Inflammatory macrophage treated with lipopolysaccharide for 4 hours (primary cell): ENCODE measurements at places on chromosomes 7 and 10.
A peak's percentile ranks its signal among the peaks of the same experiment; 100 is the strongest.

- peak; percentile 46 for DNase-seq
These were observed 23.0 kb downstream of the ASB15 start for GRCh38 chr7:123624527-123625183.

DNA sequence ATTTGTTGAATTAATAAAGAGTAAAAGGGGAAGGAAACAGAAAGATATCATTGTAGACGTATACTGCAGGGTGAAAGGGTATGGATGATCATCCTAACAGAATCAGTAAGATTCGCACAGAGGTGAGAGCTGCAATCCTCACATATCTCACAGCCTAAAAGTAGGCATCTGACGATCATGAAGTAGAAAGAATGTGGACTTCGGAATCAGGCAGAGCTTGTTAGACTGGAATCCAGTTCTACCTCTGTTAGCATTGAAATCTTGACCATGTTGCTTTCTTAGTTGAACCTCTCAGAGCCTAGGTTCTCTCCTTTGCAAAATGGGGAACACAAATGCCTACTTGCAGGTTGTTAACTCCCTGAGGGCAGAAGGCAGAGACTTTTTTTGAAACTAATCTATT lies 320.0 kb upstream of the C7orf33 start:
- DNase-seq = no peak

- DNase-seq = no peak
These were observed 32.4 kb upstream of the SVIL start for GRCh38 chr10:29667191-29667590.

DNA sequence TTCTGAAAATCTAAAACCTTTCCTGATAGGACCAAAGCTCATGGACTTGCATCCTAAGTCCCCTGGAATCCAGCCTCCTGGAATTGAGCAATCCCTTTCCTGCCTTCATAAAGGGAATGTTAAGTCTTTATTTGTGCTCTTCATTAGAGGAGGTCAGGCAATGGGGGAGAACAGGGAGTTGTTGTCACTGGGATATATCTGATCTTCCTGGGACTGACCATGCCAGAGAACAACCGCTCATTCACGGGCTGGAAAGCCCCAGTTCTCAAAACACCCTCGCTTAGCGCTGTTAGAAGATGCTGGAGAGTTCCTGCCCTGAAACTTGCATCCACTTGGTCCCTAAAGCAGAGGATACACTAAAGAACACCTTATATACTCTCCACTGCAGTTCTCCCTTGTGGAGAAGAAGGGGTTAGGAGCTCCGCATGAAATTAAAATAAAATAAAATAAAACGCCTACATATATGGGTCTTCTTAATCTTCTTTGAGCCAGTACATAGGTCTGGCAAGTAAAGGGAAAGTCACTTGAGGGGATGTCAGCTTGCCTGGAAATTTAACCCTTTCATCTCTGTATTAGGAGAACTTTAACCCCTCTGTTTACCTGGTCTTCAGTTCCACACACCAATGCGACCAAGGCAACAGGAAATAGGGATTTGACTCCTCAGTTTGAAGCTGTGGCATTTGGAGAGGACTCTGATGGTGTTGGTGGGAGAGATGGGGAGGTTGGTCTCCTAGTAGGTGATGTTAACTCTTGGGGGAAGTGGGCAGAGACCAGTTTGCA lies 1.2 kb downstream of the SORCS1 start:
- DNase-seq = no peak

DNA sequence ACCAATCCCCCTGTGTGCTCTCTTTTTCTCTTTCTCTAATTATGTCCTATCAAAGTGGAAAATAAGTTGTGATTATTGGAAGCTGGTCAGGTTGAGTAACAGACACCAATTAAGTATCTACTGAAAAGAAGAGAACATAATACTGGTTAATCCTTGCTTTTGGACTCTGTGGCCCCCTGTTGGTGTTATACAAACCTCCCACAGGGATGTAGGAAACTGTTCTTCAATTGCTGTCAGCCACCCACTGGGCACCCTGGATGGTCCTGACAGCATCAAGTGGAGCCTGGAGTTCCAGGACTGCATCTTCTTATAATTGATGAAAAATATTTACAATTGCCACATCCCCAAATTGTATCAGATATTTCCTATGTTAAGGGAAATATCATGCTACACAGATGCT lies 939.7 kb downstream of the KCNMA1 start:
- no peak for DNase-seq

GRCh38 chr7:83413424-83413823 lies 235.5 kb downstream of the SEMA3E start:
- no peak for DNase-seq

- no peak for DNase-seq
These were observed 138.2 kb downstream of the ADAM12 start for GRCh38 chr10:126250045-126250444.

GRCh38 chr10:108911814-108912541 lies 1011.3 kb downstream of the XPNPEP1 start:
- no peak for DNase-seq

DNA sequence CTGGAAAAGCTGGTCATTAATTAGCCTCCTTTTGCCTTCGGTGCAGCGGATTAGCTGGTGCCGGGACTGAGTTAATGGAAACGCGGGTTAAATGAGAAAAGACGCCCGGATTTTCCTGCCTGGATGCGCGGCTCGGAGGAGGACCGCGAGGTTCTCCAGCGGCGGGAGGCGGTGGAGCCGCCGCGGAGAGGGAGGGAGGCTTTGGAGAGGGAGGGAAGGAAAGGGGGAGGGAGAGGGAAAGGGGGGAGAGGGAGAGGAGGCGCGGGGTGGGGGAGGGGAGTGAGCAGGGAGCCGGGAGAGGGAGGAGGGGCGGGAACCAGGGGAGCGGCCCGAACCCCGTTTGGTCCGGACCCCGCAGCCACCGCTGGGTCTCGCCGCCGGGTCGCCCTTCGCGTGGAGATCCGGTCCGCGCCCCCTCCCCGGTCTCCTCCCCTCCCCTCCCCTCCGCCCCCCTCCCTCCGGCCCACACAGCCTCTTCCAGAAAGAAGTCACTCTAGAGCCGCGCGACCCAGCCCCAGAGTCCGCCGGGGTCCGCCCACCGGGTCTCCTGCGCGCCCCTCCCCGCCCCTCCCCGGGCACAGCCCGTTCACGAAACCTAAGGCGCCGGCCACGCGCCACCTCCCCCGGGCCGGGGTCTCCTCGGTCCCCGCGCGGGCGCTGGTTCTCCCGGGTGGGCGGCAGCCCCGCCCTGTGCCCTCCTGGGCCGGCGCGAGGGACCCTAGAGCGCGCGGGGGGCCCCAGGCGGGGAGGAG lies 347.5 kb downstream of the DNAJB6 start:
- no peak for DNase-seq

GRCh38 chr7:105257338-105257737 lies 131.4 kb downstream of the SRPK2 start:
- DNase-seq = no peak

DNA sequence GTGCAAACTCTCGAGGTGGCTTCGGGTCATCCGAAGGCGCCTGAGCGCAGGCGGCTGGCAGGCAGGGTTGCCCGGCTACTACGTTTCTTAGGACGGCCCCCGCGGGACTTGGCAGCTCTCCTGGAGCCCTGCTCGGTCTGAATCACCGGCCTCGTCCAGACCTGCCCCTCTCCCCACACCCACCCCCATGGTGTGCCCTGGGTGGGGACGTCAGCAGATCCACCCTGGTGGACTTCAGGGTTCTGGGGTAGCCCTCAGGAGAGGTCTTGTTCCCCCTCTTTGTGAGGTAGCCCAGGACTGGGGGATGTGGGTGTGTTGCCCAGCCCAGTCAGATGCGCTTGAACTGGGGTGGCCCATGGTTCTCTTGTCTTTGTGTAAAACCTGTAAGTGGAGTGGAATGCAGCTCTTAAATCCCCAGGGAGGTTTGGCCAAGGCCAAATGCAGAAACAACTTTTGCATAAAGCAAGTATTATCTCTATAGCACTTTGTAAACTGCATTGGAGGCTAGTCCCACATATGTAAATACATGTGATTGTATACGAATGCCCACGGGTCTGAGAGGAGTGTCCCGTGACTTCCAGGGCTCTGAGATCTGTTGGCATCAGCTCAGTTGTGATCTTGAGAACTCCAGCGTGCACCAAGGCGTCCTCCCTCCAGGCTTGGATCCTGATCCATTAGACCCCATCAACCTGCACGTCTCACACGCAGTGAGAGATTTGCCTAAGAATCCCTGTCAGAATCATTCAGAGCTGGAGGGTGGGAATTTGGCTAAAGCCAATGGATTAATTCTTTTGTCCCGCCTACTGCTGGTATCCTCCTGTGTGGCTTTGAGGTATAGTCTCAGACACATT lies 1.8 kb downstream of the PFKFB3 start:
- DNase-seq = no peak

DNA sequence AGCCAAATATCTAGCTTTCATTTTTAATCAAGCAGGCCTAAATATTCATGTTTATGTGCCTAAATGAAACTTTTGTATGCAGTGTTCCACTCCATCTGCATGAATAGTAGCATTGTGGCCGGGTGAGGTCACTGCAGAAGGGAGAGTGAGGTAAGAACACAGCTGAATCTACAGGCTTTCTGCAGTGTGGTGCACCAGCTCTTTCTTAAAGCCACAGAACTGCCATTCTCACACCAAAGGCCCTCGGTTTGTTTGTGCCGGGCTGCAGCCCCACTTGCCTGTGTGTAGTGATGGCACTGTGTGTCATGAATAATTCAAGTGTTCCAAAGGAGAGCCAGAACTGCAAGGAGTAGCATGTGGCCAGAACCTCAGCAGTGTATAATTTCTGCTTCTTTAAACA lies 204.1 kb downstream of the TRIL start:
- no peak for DNase-seq

- no peak for DNase-seq
These were observed 13.4 kb downstream of the MBL2 start for GRCh38 chr10:52759154-52759553.
